Activated naive CD4-positive, alpha-beta T cell treated with anti-CD3 and anti-CD28 coated beads for 36 hours (primary cell): ENCODE measurements at places on chromosomes 4 and X. TPM values are rescaled to one million over a fixed set of nuclear protein-coding genes. Genes with fewer than 3 reads are reported as not detected.

Gene ITM2A
- 99.5 TPM for total RNA-seq

Gene DCUN1D4
- 27.7 TPM for total RNA-seq

Gene EGFL6
- 0.12 TPM for total RNA-seq

GRCh38 chrX:66130469-66130868 is 33.6 kb upstream of the HEPH start:
- no peak for DNase-seq
